ENCODE measurements at places on chromosomes 3 and 15.

DNA sequence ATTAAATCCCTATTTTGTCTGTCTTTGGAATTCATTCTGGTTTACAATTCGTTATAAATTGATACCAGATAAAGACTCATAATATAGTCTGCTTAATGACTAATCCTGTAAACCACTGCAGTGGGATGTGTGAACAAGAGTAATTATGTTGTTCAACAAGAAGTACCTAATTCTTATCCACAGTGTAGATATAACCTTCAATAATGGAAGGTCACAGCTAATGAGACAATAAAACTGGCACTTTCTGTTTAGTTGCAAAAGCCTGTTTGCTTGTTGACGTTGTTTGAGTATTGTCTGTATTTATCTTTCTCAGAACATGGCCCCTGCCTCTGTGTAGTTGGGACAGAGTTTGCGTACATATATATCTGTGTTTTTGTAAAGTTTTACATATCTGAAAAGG, 26.7 kb downstream of the PIAS1 start:
- DNase-seq = no peak

DNA sequence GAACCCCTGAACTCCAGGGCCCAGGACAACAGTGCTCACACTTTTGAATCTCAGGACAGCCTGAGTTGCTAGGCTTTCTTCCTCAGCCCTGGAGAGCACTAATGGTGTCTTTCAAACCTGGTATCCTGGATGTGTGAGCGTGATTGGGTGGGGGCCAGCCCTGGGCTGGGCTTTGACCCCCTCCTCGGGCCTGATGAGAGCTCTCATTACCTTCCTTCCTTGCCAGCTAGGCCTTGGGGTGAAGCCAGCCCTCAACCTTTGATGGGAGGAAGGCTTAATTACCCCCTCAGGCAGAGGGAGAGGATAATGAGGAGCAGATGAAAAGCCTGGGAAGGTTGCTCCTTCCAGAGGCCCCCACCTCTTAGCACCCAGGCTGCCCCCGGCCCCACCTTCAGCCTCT, 31.1 kb upstream of the INSYN1 start:
- DNase-seq = no peak

GRCh38 chr3:178084938-178085816, 451.1 kb upstream of the KCNMB2 start:
- DNase-seq = no peak

DNA sequence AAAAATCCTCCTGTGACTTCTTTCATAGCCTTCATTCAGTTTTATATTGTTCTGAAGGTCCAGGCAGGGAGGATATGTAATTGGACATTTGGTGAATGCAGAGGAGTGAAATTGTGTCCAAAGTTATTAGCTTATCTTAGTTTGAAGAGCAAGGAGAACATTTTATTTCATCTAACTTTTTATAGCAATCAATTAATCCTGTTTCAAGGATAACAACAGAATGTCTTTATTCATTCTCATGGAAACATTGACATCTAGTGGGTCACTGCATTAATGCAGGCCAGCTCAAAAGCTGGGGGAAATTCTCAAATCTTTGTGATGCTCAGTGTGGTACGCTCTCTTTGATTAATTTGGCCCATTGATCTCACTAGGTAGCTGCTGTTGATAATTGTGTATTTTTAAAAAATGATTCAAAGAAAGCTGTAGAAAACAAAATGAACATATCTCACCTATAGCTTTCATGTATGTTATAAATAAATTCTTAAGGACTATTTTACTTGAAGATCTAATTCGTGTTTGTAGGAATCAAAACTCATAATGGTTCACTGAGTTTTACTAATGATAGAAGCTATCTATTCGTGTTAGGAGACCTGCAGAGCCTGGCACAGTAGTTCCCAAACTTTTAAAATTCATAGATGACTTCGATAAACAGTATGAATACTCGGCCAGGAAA, 150.8 kb upstream of the KCNMB2 start:
- DNase-seq = peak; percentile 1

GRCh38 chr3:139982404-139982803, 47.4 kb downstream of the CLSTN2 start:
- no peak for DNase-seq

GRCh38 chr3:137610723-137611122, 153.4 kb upstream of the SOX14 start:
- no peak for DNase-seq
